ENCODE measurements at places on chromosomes 11 and 22.

GRCh38 chr11:17389211-17389956 is 925 bp upstream of the KCNJ11 start:
- DNase-seq, result peak; percentile 84

DNA sequence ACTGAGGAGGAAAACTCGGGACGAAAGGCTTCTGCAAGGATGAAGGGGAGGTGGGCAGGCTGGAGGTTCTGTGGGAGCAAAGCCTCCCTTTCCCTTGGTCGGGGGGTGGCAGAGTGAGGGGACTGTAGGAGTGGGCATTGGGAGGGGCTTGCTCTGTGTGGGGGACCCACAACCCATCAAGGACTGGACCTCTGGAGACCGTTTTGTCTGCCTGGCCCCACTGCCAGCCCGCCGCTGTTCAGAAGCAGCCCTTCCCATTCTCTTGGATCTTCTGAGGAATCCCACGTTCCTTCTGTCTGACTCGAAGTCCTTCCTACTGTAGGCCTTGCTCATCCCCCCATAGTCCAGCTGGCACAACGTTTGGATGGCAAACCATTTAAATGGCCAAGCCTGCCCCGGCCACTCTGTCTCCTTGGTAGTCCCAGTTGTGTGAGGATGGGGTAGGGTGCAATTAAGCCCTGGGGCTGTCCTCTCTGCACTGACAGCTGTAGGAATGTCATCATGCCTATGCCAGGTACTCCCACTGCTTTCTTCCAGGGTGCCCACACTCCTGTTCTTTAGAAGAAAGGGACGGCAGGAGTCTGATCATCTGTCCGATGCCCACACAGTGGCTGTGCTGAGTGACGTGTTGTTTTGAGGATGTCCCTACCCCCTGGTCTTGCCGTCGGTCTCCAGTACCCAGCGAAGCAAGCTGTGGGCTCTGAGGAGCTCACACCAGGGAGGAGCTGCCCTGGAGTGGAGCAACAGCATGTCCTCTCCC is 17.0 kb upstream of the NECTIN1 start:
- DNase-seq, result no peak

- no peak for DNase-seq
These were observed 8.9 kb downstream of the IL18BP start for GRCh38 chr11:72007587-72007986.

DNA sequence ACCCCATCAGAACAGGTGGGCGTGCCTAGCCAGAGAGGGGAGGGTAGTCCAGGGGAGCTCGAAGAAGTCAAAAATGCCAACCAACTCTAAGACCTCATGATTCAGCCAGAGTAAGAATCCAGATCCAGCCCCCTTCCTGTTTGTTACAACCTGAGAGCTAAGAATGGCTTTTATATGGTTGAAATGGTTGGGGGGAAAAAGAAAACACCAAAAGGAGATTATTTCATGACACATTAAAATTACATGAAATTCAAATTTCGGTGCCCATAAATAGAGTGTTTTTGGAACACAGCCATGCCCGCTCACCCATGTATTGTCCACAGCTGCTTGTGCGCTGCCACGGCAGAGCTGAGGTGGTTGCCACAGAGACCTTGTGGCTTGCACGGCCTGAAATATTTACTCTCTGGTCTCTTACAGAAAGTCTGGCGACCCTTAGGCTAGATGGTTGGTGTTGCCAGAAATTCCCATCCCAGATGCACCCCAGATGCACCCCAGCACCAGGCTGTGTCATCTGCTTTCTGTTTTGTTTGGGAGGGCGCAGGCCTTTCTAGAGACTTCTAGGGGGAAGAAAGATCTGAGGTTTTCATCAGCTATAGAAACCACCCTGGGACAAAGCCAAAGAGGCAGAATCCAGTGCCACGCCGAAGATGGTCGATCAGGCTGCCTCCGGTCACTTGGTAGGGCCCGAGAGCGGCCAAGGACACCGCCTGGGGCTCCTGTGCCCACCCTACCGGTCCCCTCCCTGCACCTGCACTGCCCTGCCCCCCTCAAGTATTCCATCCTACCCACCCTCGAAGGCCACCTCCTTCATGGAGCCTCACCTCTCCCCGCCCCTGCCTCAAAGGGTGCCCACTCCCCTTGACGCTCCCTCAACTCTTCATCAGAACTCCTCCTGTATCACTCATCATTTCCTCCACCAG is 80.2 kb downstream of the DSCAML1 start:
- no peak for DNase-seq

- DNase-seq, result no peak
These were observed 1.4 kb downstream of the UCP2 start for GRCh38 chr11:73981051-73981805.

DNA sequence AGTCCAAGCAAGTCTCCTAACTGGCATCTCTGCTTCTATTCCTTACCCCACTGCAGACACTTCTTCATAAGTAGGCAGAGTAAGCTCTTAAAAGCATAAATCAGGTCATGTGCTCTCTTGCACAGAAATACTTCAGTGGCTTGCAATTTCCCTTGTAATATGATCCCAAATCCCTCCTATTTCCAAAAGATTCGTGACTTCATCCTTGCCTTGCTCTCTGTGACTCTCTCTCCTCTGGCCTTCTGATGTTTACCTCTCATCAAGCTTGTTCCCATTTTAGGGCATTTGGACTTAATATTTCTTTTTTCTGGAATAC is 37.4 kb upstream of the NCR3LG1 start:
- DNase-seq, result no peak

DNA sequence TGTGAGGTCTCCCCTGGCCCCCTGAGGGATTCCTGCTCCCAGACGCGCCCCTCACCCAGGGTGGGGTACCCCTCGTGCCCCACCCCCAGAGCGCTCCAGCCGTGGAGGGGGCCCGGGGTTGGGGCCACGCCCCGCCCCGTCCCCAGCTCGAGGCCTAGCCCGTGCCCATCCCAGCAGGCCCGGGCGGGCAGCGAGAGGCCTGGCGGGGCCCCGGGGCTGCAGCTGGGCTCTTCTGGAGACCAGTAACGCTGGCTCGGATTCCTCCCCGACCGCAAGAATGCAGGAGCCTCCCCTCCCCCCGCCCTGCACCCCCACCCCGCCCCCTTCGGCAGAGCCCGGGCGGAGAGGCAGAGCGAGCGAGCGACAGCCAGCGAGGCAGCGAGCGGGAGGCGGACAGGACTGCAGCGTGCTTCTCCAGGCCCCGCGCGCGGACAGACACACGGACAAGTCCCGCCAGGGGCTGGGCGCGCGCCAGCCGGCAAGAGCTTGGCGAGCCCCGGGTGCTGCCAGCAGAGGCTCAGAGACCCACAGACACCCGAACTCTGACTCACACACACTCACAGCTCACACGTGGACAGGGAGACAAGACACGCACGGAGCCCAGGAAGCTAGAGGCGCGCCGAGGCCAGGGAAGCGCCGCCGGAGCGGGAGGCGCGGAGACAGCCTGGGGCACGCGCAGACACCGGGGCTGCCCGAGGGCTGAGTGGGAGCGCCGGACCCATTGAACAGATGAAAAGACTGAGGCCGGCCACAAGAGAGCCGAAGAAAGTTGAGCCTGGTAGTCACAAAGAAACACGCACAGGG is 15.2 kb downstream of the BCL9L start:
- DNase-seq, result peak; percentile 80

GRCh38 chr11:73404048-73404447 is 27.8 kb downstream of the RELT start:
- peak; percentile 66 for DNase-seq

- DNase-seq, result no peak
These were observed 51.2 kb upstream of the ARHGAP20 start for GRCh38 chr11:110763249-110764011.

DNA sequence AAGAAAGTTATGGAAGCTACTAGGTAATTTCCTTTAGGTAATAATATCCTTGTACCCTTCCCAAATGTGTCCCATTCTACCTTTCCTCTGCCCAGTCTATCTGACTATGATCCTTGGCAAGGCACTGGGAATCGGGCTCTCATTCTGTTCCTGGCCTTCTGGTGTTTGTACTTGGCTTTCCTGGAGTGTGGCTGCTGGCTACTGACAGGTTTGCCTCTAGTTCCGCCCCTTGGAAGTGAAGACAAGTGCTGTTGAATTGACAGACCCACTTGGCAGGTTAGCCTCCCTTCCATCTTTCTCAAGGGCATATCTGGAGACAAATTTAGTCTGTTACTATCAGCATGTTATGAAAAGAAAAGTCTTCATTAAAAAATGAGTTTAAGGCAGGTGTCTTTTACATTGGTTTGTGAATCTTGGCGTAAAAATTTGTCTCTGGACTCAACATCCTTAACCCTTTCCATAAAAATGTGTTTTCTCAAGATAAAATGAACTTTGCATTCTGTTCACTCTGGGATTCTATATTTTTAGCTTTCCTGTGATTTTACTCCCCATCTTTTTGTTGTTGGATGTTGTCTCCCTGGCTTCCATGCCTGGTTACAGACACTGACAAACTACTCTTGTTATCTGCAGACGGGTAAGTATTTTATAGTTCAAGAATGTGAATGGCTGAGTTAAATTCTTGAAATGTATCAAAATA is 287.4 kb upstream of the PDGFD start:
- DNase-seq, result no peak

GRCh38 chr11:117980280-117980679 is 5.9 kb upstream of the IL10RA start:
- DNase-seq, result no peak

DNA sequence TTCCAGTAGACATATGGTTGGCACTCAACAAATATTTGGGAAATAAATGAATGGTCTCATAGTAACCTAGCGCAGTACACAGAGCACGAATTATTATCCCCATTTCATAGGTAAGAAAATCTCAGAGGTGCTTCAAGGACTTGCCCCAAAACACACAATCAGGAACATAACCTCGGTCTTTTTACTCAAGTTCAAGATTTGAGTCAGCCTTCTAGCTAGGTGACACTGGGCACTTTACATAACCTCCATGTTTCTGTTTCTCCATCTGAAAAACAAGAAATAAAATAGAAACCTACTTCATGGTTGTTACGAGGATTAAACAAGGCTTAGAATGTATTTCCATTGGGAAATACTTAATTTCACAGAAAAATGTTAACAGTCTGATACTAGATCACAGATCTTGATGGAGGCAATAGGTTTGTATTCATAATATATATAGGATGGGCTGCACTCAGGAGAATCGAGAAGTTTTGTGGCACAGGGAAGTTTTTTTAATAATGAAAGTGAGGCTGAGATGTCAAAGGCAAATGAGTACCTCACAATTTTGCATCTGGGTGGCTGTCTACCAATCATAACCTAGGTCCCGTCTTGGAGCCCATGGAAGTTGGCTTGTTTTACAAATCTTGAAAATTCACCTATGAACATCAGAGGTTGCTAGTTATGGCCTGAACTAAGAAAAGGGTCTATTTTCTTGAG is 147.4 kb upstream of the ZC3H12C start:
- no peak for DNase-seq

- peak; percentile 1 for DNase-seq
These were observed 11.9 kb downstream of the OTOG start for GRCh38 chr11:17558916-17559315.

DNA sequence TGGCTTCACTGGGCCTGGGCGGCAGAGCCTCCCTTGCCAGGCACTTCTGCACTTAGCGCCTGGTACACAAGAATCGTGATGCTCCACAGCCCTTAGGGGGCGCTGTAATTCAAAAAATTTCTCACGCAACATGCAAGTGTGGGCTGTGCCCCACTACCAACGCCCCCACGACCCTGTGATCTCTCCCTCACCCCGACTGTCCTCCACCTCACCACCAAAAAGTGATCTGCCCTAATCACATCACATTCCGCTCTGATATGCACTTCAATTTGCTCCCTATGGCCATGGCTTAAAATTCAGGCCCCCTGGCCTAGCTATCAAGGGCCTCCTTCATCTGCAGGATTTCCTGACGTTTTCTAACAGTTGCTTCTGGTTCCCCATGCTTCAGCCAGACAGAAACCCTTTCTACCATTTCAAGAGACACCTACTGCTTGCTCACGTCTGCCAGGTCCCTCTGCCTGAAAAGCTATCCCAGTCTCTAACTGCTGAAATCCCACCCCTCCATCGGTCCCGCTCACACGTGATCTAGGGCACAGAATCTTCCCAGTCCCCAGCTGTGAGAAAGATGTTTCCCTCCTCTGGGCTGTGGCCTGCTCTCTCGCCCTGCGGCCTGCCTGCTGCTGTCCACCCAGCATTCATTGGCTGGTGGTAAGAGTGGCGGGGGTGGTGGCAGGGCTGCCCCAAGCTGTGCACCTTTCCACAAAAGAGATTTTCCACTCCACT is 27.9 kb upstream of the LRRC32 start:
- peak; percentile 59 for DNase-seq

- DNase-seq, result no peak
These were observed 352.8 kb downstream of the BUD13 start for GRCh38 chr11:116420030-116420429.

DNA sequence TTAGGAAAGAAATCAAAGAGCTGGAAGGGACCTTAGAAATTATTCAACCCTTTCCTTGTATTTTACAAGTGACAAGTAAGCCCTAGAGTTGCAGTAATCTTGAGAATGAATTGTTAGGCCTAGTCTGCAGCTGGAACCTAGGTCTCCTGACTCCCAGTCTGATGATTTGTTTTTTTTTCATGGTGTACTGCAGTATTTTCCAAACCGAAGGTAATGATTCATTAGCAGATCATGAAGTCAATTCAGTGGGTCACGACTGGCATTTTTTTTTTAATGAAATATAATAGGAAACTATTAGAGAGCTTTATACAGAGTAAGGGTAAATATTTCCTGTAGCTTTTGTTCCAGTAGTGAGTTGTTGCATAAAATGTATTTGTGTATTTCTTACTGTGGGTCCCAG is 42.8 kb downstream of the EXT2 start:
- DNase-seq, result no peak

GRCh38 chr11:132330515-132330914 is 960.1 kb downstream of the NTM start:
- no peak for DNase-seq

DNA sequence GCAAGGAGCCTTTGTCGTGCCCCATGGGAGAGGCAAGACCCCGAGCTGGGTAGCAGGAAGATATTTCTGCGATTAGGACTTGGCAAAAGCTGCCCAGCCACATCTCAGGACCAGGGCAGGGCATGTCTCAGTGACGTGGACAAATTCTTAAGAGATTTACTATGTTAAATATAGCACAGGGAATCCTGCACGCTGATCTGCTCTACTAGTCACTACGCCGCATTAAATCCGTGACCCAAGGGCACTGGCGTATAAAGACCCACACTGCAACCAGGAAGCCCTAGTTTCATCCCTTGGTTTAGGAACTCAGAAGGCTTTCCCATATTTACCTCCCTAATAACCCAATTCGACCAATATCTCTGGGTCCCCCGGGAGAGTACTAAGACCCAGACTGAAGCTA is 35.1 kb downstream of the AP1B1 start:
- no peak for DNase-seq

DNA sequence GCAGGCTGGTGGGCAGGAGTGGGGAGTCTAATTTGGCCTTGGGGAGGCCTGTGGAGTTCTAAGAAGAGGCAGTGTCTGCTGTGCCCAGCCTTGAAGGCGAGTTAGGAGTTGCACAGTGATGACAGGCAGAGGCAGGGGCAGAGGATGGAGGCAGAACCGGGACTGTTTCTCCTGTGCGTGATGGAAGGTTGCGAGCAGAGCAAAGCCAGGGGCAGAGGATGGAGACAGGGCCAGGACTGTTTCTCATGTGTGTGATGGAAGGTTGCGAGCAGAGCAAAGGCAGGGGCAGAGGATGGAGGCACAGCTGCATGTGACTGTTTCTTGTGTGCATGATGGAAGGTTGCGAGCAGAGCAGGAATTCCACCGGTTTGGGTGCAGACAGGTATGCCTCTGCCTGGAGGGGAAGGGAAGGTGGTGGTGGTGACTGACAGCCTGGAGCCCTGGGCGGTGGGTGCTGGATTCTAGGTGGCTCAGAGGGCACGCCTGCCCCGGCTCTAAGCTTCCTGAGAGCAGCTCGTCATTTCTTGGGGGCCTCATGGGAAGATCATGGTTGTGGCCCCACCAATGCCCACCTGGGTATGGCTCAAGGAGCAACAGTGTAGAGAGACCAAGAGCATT is 8.7 kb downstream of the B4GALNT4 start:
- no peak for DNase-seq

GRCh38 chr22:34105461-34106062 is 185.3 kb upstream of the LARGE1 start:
- peak; percentile 88 for DNase-seq

All from WTC11 (cell line).